ENCODE measurements at places on chromosomes 12 and 14.

GRCh38 chr14:99589031-99589441, 15.0 kb downstream of the CCDC85C start:
- DNase-seq = no peak

- no peak for DNase-seq
Observed at GRCh38 chr12:109868182-109869051, 11.9 kb downstream of the GLTP start.

DNA sequence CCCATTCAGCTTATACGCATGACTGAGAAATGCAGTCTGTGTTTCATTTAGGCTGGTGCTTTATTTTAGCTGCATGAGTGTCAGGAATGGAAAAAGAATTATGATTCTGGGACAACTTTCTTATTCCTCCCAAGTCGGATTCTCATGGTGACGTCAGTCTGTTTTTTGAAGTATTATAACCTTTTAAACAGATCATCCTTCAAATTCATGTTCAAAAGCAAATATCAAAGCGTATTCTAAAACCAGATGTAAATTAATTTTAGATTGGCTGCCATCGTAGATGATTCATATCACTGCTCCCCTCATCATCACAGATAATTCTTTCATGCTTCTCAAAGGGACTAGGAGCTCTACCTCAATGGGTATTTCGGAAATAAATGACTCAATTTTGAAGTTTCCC, 15.0 kb downstream of the FNTB start:
- no peak for DNase-seq

DNA sequence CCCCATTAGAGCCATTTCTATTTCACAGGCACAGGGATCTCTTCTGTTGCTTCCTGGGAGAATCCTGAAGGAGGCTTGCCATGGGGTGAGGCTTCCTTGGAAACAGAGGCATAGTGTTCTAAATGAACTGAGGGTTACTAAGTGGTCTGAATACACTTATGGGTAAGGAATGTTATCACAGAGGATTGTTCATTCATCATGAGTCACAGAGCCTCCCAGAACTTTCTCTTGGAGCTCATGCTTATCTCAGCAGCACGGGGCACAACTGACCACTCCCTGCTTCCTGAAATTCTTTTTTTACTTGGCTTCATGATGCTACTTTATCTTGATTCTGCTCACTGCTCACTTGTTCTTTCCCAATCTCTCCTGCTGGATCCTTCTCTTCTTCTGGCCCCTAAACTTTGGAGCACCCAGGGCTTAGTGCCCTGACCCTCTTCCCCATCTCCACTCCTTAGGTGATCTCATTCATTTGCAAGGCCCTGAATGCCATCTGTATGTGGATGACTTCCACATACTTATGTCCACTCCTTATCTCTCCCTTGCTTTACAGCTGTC, 57.9 kb downstream of the ANO6 start:
- DNase-seq = peak; percentile 95

DNA sequence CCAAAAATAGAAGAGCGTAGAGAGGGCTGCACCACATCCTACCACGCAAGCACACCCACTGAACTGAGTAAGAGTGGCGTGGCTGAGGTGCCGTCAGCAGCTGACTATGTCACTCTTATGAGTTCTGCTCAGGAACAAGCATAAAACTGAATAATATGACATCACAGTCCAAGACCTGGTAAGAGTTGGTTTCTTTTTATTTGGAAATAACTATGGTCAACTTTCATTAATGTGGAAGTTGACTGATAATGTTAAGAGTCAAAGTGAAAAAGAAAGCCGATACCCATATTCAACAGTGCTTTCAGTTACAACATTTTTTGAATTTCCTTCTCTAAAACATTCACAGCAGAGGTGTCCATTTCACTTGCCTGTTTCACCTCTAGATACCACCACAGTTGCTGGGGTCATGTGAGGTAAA, 44.6 kb downstream of the GNS start:
- no peak for DNase-seq

DNA sequence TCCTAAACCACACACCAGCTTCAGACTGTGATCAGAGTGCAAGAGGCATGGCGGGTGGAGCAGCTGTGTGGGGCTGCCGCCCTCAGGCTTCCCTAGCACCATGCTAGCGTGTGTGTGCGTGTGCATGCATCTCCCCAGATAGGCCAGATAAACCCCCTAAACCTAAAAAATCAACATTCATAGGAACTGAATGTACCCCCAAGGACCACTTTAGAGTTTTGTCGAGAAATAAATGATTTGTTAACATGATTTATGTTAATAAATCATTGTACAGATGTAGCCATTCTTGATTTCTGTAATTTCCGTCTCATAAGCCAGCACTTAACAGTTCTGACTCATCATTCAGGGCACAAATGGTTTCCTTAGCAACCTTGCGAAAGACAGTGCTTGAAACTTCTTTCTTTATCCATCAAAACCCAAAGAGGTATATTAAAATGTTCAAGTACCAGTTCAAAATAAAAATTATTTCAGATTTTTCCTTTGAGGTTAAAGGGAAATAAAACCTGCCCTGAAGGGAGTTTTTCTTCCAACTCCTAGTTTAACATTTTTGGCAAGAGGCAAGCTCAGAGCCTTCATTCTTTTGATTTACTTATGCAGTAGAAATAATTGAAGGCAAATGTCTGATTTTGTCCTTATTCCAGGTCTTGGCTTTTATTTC, 206.2 kb upstream of the RGS6 start:
- peak; percentile 79 for DNase-seq

DNA sequence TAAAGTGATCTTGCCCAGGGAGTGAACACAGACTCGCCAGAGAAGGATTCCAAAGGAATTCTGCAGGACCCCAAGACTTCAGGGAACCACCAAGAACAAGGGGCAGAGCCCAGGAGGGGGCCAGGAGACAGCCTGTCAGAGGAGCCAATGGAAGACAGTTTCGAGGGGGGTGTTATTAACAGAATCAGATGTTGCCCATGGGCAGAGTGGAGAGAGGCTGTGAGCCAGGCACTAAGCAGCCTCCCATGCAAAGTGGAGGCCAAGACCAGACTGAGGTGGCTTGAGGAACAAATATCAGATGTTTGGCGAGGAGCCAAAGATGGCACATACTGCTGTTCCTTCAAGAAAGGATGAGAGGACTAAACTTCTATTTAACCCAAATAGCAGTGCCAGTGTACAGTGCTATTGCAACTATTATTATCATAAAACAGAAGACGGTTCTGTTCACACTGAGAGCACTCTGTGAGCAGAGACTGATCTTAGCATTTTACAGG, 12.6 kb downstream of the APPL2 start:
- no peak for DNase-seq

DNA sequence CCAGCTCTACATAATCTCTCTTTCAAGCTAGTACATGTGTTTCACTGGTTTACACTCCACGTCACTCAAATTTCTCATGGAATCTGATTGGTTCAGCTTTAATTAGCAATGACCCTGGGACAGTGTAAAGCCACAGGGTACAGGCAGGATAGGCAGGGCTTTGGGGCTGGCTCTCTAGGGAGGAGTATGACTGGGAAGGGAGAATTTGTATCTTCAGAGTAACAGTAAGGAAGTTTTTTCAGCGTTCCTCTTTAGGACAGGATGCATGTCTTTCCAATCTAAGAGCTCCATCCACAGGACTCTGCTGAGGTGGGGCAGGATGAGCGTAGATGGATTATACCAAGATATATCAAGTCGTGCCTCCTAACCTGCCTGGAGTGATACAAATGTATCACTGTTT, 112.0 kb upstream of the CLEC14A start:
- no peak for DNase-seq

- DNase-seq = no peak
Observed at GRCh38 chr12:107058190-107058589, 35.2 kb downstream of the CRY1 start.

GRCh38 chr14:19771895-19772430, 1.3 kb upstream of the OR4M1 start:
- DNase-seq = no peak

DNA sequence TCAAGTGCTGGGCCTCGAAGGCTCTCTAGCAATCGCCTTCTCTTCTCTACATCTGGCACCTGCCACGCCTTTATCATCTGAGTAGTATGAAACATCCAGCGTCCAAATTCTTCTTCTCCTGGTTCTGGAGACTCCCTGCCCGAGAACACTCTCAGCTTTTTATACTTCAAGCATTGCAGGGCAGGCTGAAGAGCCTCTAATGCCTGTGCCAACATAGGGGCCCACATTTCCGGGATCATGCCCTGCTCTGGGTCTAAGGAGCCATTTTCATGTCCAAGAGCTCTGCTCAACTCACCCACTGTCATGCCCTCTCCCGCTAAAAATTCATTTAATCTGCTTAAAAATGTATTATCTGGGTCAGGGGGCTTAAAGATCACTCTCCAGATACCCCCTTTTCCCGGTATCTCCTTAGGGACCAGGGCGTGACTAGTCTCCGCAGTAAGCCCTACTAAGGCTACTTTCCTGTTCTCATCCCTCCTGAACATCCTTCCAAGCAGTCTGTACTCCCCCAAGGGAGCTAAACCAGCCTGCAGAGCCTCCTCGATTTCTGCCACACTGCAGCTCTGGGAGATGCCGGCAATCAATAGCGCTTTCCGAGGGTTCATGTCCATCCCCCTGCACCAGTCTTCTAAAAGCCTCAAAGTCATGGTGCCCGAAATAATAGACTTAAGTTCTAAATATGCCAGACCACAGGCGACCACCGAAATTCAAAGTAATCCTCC, 940 bp downstream of the MOAP1 start:
- DNase-seq = no peak

DNA sequence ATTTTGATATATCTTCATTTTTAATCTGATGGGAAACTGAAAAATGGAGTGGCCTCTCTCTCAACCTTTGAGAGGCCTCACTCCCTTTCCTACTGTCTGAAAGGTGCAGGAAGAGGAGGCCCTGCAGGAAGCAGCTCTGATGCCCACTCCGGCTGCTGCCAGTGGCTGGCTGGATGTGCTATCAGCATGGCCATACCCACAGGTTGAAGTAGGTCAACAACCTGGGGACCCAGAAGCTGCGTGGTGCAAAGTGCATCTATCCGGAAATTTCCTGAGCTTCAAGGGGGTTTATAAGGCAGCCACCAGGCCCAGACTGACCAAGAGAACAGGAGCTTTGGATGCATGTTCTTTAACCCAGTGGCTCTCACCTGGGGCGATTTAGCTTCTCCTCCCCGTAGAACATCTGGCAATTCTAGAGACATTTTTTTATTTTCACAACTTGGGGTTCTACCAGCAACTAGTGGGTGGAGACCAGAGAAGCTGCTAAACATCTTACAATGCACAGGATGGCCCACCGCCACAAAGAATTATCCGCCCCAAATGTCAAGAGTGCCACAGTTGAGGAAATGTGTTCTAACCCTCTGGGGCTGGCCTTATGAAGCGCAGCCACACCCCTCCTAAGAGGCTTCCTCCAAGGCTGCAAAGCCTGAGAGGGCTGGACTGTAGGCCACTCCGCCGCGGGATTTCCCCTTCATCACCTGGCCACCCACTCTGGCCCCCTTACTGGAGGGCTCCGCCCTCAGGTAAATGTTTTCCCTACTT, 8.2 kb upstream of the BATF start:
- no peak for DNase-seq

GRCh38 chr12:107373238-107373809, 280.0 kb upstream of the CRY1 start:
- DNase-seq = no peak

GRCh38 chr14:77508876-77509275, 10.3 kb upstream of the ISM2 start:
- no peak for DNase-seq

- DNase-seq = no peak
Observed at GRCh38 chr12:57207731-57208630, 8.6 kb upstream of the NXPH4 start.

DNA sequence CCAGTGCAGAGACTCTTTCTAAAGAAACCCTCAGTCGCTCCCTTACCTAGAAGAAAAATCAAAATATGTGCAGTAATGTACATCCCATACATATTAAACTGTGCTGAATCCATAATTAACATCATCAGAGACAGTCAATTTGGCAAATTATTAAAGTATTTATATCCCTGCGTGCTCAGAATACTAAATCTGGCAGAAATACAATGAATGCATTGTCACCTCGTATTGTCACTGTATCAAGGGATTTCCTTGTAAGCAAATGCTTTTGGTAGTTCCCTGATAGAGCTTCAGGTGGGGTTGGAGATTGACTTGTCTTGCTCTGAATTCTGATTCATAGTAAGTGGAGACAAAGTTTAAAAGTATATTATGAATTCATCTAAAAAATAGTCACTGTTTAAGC, 319.1 kb downstream of the PPFIA2 start:
- no peak for DNase-seq

DNA sequence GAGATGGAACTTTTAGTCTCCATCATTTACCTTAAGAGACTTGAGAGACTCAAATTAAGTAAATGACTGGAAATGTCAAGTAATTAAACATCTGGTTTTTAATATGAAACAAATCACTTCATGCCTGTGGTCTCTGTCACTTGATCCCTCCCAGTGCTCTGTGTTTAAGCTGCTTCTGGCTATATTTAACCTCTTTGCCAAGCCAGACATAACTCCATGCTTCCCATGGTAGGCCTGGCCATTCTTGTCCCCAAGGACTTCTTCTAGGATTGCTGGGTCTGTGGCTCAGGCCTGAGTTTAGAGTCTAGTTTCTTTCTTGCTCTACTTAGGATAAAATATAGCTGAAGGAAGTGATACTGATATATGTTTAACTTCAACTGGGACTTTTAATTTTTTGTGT, 1013.6 kb downstream of the FLRT2 start:
- DNase-seq = peak; percentile 9

GRCh38 chr14:86712176-86712575, 1182.2 kb downstream of the FLRT2 start:
- no peak for DNase-seq

- DNase-seq = peak; percentile 27
Observed at GRCh38 chr12:92654929-92655328, 47.9 kb upstream of the PLEKHG7 start.

DNA sequence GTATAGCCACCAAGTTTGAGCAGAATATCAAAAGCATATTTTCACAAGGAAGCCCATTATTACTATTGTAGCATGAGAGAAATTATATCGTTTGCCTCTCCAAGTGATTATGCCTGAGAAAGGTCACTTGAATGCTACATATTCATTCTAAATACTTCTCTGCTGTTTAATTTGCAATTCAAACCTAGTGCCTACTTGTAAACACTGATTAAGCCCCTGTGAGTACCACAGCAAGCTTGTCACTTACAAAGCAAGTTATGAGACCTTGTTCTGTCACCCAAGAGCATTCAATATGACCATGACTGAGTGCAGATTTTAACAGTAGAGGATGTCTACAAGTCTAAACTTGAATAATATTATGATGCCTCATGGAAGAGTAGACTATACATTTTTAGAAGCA, 124.7 kb upstream of the SSTR1 start:
- no peak for DNase-seq

Data from AG08395 (cell line).